ENCODE measurements at places on chromosomes 5 and 9. TPM values are rescaled to one million over a fixed set of nuclear protein-coding genes. Genes with fewer than 3 reads are reported as not detected.

Gene CDH10
- total RNA-seq, result not detected

DNA sequence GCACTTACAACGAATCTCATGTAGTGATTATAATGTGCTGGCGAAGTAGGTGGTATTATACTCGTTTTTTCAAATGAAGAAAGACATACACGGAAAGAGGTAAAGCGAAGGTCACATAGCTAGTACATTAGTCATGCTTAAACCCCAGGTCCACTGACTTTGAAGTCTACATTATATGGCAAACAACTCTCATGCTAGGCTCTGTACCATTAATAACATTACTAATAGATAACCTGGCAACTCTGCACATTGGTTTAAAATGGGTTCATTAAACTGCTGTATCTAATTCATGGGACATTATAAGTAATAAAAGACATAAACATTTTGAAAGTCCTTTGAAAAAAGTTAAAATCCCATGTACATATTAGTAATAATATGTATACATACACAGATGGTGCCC, 21.2 kb downstream of the FYB1 start:
- no peak overlapping the region for H3K4me3 ChIP-seq
- H3K27ac ChIP-seq, result no peak overlapping the region
- H3K27me3 ChIP-seq, result no peaks in the 10 kb centered on the region
- no peaks in the 10 kb centered on the region for H3K36me3 ChIP-seq

GRCh38 chr9:97362777-97363545, 48.9 kb upstream of the TDRD7 start:
- no peaks in the 10 kb centered on the region for H3K27me3 ChIP-seq
- H3K27ac ChIP-seq, result no peak overlapping the region
- H3K4me3 ChIP-seq, result no peak overlapping the region
- H3K4me1 ChIP-seq, result no peaks in the 10 kb centered on the region

Gene ZBTB34
- total RNA-seq, result 10.5 TPM

DNA sequence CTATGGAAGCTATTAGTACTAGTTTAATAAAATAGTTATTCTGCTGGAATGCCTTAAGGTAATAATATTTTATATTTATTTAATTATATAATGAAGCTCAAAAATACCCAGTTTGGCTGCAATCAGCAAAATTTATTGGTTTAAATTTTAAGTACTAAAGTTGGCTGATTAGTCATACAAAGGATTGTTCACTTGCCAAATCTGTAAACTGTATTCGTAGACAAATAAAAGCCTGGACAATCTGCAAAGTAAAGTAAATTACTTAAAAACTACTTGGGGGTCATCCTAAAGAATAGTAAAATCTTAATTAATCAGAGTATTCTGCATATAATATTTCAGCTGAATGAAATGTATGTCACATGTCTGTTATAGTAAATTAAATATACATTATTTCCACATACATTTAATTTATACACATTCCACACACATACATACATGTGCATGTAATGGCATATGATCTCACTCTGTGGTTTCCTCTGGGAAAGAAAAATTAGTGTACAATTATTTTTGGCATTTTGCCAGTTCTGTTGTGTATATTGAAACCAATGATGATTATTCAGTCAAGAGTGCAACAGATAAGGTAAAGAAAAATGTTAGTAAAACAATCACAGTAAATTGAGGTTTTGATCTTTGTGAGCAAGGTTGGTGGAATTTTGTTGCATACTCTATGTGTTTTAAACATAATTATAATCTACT, 455.9 kb downstream of the CDH9 start:
- no peak overlapping the region for H3K27ac ChIP-seq
- H3K36me3 ChIP-seq, result no peaks in the 10 kb centered on the region
- no peaks in the 10 kb centered on the region for H3K27me3 ChIP-seq
- no peak overlapping the region for H3K4me3 ChIP-seq
- no peak for DNase-seq
- no peaks in the 10 kb centered on the region for H3K4me1 ChIP-seq

DNA sequence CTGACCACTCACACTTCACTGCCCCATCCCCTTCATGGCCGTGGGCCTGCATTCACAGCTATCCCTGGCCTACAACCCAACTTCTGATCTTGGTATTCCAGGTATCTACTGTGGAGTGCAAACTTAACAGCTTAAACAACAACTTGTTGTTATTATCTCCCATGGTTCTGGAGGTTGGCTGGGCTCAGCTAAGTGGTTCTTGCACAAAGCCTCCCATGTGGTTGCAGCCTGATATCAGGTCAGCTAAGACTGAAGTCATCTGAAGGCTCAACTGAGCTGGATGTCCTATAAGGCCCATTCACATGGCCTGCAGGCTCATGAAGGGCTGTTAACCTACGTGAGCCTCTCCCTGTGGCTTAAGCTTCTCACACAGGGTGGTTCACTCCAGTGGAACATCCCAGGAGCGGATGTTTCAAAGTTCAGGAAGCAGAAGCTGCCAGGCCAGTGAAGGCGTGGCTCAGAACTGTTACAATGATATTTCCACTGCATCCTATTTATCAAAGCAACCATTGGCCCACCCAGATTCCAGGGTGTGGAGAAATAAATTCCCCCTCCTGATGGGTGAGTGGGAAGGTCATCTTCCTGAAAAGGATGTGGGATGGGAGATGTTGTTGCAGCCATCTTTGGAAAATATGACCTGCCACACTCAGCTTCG, 30.0 kb upstream of the TRIO start:
- no peaks in the 10 kb centered on the region for H3K36me3 ChIP-seq
- no peaks in the 10 kb centered on the region for H3K27me3 ChIP-seq
- no peak overlapping the region for H3K4me3 ChIP-seq
- no peaks in the 10 kb centered on the region for H3K4me1 ChIP-seq

GRCh38 chr5:112915831-112916230, 6.2 kb downstream of the REEP5 start:
- no peaks in the 10 kb centered on the region for H3K27me3 ChIP-seq
- H3K36me3 ChIP-seq, result no peaks in the 10 kb centered on the region
- H3K27ac ChIP-seq, result no peak overlapping the region
- peaks cover 7% of the 10 kb centered on the region for H3K4me1 ChIP-seq

- no peaks in the 10 kb centered on the region for H3K36me3 ChIP-seq
- no peaks in the 10 kb centered on the region for H3K4me1 ChIP-seq
- no peak overlapping the region for H3K4me3 ChIP-seq
- no peaks in the 10 kb centered on the region for H3K27me3 ChIP-seq
These were observed 155.9 kb upstream of the PHYKPL start for GRCh38 chr5:178388386-178389025.

DNA sequence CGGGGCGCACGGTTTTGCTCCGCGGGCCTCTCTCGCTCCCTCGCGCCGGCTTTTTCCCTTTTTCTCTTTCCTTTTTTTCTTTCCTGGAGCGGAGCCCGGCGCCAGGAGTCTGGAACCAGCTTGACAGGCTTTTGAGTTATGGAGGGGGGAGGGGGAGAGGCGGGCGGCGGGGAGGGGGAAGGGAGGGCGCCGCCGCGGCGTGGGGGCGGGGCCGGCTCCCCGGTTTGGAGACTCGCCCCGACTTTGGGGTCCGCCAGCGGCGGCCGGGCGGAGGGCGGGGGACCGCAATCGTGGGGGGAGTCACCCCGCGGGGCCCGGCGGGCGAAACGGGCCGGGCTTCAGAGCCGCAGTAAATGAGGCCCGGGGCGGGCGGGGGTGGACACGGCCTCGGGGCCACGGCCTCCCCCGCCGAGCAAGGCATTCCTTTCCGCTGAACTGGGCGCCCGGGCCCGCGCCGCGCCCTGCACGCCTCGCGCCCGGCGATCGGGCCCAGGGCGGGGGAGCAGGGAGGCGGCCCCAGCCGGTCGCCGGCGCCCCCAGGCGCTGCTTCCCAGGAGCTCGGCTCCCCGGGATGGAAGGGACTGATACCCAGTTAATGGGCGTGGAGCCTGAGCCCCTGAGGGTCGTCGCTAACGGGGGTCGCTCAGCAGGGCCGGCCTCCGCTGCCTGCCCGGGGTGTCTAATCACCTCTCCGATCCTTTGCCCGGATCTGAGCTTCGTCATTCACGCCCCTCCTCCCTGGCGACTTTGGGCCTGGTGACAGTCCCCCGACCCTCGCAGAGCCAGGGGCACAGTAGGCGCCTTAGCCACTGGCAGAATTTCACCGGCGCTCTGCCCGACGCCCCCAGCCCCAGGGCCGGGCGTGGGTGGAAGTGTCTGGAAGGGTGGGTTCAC, 138.1 kb downstream of the C9orf50 start:
- peak; percentile 93 for DNase-seq
- peak overlapping the region; percentile 99 for H3K27ac ChIP-seq
- no peaks in the 10 kb centered on the region for H3K4me1 ChIP-seq

Gene NRG2
- 1.3 TPM for total RNA-seq

- H3K36me3 ChIP-seq, result no peaks in the 10 kb centered on the region
- no peak overlapping the region for H3K27ac ChIP-seq
- H3K4me1 ChIP-seq, result no peaks in the 10 kb centered on the region
- DNase-seq, result no peak
- no peak overlapping the region for H3K4me3 ChIP-seq
- no peaks in the 10 kb centered on the region for H3K27me3 ChIP-seq
These were observed 7.7 kb upstream of the ZCCHC10 start for GRCh38 chr5:133034064-133034463.

- DNase-seq, result no peak
- H3K36me3 ChIP-seq, result no peaks in the 10 kb centered on the region
- H3K27me3 ChIP-seq, result no peaks in the 10 kb centered on the region
- no peaks in the 10 kb centered on the region for H3K4me1 ChIP-seq
- H3K4me3 ChIP-seq, result no peak overlapping the region
- no peak overlapping the region for H3K27ac ChIP-seq
These were observed 1791.1 kb downstream of the MAT2B start for GRCh38 chr5:165296401-165297130.

DNA sequence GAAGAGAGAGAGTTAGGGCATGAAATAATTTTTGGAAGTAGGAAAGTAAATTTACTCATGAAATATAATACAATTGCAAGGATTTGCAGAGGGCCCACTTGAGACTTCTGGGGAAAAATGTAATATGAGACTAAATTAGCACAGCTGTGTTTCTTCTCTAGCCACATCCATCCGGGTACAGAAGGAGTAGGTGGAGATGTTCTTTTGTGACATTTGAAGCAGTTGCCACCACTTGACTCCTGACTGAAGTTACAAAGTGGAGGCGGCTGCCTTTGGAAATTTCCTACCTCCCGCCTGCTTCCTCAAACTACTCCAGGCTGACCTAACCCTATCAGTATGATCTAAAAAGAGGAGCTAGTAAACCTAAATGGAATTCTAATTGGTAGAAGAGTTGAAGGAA, 58.1 kb upstream of the SHISAL2B start:
- H3K27me3 ChIP-seq, result peaks cover 2% of the 10 kb centered on the region
- no peak overlapping the region for H3K27ac ChIP-seq
- H3K4me3 ChIP-seq, result no peak overlapping the region
- no peaks in the 10 kb centered on the region for H3K4me1 ChIP-seq
- H3K36me3 ChIP-seq, result no peaks in the 10 kb centered on the region

- H3K4me1 ChIP-seq, result no peaks in the 10 kb centered on the region
- H3K27ac ChIP-seq, result no peak overlapping the region
- no peak overlapping the region for H3K4me3 ChIP-seq
- peaks cover 9% of the 10 kb centered on the region for H3K36me3 ChIP-seq
- no peaks in the 10 kb centered on the region for H3K27me3 ChIP-seq
- DNase-seq, result no peak
These were observed 146.4 kb downstream of the PALM2AKAP2 start for GRCh38 chr9:109926421-109926869.

DNA sequence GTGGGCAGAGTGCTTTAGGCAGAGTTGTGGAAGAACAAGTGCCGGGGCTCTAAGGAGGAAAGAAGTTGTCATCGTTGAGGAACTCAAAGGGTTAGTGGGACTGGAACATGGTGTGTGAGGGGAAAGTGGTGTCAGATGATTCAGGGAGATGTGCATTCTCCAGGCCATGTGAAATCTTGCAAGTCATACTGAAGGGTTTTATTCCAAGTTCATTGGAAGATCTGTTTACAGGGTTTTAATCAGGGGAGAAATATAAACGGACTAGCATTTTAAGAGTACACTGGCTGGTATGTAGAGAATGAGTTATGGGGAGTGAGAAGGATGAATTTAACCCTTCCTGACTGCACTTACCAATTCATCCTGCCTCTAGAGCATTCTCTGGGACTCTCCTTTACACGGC, 49.3 kb downstream of the NR2F1 start:
- H3K27ac ChIP-seq, result no peak overlapping the region
- no peaks in the 10 kb centered on the region for H3K27me3 ChIP-seq
- no peaks in the 10 kb centered on the region for H3K36me3 ChIP-seq
- H3K4me3 ChIP-seq, result no peak overlapping the region

- H3K27me3 ChIP-seq, result no peaks in the 10 kb centered on the region
- no peak overlapping the region for H3K27ac ChIP-seq
- no peaks in the 10 kb centered on the region for H3K4me1 ChIP-seq
- H3K4me3 ChIP-seq, result no peak overlapping the region
These were observed 1035.5 kb upstream of the WWC1 start for GRCh38 chr5:167255926-167256325.

DNA sequence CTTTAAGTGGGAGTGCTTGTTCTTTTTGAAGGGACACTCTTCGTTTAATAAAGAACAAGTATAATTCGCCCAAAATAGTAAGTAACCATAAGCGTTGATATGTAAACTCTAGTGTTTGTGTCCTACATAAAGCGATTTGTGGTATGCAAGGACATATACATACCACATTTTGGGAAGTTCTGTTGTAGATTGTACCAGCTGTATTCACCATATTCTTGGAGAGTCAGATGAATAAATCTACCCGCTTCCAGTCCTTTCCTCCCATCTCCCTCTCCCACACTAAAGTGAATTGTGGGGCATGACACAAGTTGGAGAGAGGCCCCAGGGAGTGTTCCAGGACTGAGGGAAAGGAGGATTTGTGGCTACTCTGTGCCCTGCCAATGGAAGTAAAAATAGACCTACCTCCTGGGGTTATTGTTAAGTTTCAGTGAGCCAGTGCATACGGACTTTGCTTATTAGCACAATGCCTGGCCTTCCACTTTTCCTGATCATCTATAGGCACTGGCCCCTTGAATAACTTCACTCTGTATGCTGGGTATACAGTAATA, 40.6 kb downstream of the ARHGAP26 start:
- peaks cover 13% of the 10 kb centered on the region for H3K4me1 ChIP-seq
- H3K36me3 ChIP-seq, result no peaks in the 10 kb centered on the region
- no peak overlapping the region for H3K4me3 ChIP-seq
- no peak for DNase-seq

GRCh38 chr5:9314558-9314957, 231.3 kb downstream of the SEMA5A start:
- DNase-seq, result no peak
- H3K27me3 ChIP-seq, result no peaks in the 10 kb centered on the region
- no peak overlapping the region for H3K27ac ChIP-seq
- no peaks in the 10 kb centered on the region for H3K36me3 ChIP-seq
- H3K4me3 ChIP-seq, result no peak overlapping the region

GRCh38 chr9:89256642-89257041, 54.4 kb upstream of the CKS2 start:
- H3K4me1 ChIP-seq, result no peaks in the 10 kb centered on the region
- no peaks in the 10 kb centered on the region for H3K36me3 ChIP-seq
- no peak overlapping the region for H3K4me3 ChIP-seq
- DNase-seq, result no peak

DNA sequence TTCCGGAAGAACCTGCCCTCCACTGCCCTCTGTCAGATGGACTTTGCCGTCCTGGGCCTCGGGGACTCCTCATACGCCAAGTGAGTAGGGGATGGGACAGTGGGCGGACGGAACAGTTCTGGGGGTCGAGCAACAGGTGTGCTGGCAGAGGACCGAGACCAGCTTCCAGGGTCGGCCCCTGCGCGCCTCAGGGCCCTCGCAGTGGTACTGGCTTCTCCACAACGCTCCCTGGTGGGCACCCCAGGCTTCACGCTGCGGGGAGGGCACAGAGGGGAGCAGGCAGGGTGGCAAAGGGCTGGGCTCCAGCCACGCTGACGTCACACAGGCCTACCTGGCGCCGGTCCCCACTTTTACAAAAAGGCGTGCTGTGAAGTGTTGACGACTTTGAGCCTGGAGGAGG, 7.0 kb downstream of the NDOR1 start:
- H3K4me1 ChIP-seq, result no peaks in the 10 kb centered on the region
- H3K4me3 ChIP-seq, result no peak overlapping the region
- H3K27ac ChIP-seq, result no peak overlapping the region
- no peak for DNase-seq
- H3K36me3 ChIP-seq, result no peaks in the 10 kb centered on the region

Gene PCDHB16
- total RNA-seq, result 5.1 TPM

Gene GFM2
- total RNA-seq, result 18.6 TPM

Measured in aorta (tissue), 5 donors.